ENCODE measurements at places on chromosomes 11 and 22.
A peak's percentile ranks its signal among the peaks of the same experiment; 100 is the strongest.

- DNase-seq: no peak
Measured at GRCh38 chr22:26941896-26942636, 284.7 kb downstream of the MIAT start.

GRCh38 chr11:70324376-70325115 is 54.1 kb downstream of the PPFIA1 start:
- DNase-seq: no peak

GRCh38 chr11:103047837-103048236 is 44.1 kb downstream of the DCUN1D5 start:
- DNase-seq: no peak

DNA sequence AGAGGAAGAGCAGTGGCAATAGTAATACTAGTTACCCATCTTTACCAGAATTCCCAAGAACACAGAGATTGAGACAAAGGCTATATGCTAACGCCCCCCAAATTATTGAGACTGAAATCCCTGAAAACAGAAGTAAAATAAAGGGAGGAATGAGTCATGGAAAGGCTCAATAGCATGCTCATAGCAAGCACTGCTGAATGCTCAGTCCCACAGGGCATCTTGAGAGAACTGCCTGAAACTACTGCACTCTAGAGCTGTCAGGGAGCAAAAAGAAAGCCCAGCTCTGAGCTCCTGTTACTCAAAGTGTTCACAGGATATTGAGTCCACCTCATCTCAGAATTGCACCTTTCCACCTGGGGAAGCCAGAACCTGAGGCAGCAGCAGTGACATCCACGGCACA is 44.1 kb upstream of the FIBIN start:
- DNase-seq: no peak

- DNase-seq: no peak
Measured at GRCh38 chr11:126392633-126393013, 37.1 kb downstream of the ST3GAL4 start.

GRCh38 chr11:79396674-79397073 is 44.2 kb downstream of the TENM4 start:
- no peak for DNase-seq

- DNase-seq: no peak
Measured at GRCh38 chr11:120749395-120749794, 237.8 kb downstream of the GRIK4 start.

- DNase-seq: no peak
Measured at GRCh38 chr11:57403802-57404147, 13.3 kb upstream of the PRG2 start.

- DNase-seq: peak; percentile 5
Measured at GRCh38 chr11:111417766-111418435, 38.8 kb upstream of the POU2AF1 start.

DNA sequence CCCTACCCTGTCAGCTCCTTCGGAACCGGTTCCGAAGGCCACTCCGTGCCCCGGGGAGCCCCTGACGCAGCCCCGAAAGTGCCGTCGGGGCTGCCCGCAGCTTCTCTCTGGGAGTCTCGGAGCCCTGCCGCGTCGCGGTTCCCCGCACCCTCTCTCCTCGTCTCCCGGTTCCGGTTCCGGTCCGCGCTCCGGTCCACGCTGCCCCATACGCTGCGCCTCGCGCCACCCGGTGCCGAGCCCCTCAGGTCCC is 618 bp downstream of the MTA2 start:
- DNase-seq: peak; percentile 31

- no peak for DNase-seq
Measured at GRCh38 chr22:42461511-42461910, 29.3 kb upstream of the NFAM1 start.

DNA sequence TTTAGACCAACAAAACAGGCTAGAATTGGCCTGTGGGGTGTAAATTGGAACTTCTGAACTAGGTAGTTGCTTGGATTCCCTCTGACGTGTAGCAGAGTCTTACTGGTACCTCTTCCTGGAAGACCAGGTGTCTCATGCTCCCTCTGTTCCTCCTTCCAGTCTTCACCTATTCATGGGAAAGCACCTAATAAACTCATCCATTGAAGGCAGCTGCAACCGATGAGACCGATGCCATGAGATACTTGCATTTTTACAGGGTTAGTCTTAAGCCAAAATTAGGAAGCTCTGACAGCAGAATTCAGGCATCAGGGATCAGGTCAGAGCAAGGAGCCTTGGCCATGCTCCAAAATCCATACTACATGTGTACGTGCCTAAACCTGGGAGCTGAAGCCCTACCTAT is 13.2 kb upstream of the HEPHL1 start:
- no peak for DNase-seq

DNA sequence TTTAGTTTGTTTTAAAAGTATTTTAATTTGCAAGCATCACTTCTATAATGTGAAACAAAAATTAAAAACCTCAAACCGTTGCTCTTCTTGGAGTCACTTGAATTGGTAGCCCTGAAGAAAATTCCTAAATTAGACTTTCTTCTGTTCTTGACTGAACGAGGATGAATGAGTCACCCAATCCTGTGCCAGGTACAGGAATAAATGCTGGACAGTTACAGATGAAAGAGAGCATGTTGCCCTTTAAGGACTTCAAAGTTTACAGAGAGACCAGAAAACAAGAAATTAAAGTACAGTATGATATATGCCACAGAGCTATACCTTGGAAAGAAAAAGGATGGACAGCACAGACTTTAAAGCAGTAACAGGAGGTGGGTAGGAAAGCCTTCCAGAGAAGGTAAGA is 41.3 kb upstream of the CXCR5 start:
- DNase-seq: no peak

DNA sequence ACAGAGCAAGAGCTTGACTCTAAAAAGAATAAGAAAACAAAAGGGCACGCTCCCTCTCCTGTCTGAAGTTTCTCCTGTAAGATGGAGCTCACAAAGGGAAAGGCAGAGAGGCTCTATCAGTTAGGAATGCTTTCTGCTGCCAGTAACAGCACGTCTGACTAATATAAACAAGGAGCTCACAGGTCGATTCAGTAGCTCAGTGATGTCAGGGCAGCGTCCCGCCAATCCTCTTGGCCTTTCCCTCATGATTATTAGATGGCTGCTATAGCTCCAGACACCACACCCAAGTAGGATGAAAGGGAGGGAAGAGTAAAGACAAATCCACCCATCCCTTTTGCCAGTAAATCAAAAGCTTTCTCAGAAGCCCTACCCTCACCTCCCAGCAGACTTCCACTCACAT is 51.3 kb upstream of the HMGXB4 start:
- DNase-seq: no peak

- DNase-seq: peak; percentile 81
Measured at GRCh38 chr22:29394931-29395581, 6.7 kb upstream of the AP1B1 start.

DNA sequence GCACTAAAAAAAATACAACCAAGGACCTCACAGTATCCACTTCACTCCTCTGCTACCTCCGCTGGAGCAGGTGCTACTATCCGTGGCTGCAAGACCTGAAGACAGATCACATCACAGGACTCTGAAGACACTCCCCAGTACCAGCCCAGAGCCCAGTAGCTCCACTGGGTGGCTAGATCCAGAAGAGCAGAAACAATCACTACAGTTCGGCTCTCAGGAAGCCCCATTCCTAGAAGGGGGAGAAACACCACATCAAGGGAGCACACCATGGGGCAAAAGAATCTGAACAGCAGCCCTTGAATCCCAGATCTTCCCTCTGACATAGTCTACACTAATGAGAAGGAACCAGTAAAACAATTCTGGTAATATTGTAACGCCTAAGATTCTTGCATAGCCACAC is 494.0 kb upstream of the FAT3 start:
- no peak for DNase-seq

GRCh38 chr11:122023614-122024250 is 92.3 kb downstream of the BLID start:
- no peak for DNase-seq

DNA sequence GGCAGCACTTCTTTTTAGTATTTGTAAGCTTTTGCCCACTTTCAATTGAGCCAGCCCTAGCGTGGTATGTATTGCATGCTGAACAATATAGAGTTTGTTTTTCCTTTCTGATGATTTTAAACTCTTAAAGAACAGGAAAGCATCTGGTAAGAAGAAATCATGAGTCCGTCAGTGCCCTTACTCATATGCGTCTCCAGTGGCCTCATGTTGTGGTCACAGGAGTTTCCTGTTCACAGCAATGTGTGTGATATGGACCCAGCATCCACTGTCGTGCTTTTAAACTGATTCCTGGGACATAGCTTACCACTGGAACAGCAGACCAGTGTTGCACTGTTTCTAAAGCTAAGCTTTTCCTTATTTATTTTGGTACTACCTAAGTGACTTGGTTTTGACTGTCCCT is 40.1 kb downstream of the BID start:
- DNase-seq: peak; percentile 64

GRCh38 chr11:109309153-109309552 is 112.8 kb upstream of the C11orf87 start:
- no peak for DNase-seq

- DNase-seq: peak; percentile 98
Measured at GRCh38 chr11:2901854-2902783, 16.5 kb upstream of the CDKN1C start.

All from AG08395 (cell line).